GM10248 (cell line): ENCODE measurements at places on chromosomes 13 and 19.

DNA sequence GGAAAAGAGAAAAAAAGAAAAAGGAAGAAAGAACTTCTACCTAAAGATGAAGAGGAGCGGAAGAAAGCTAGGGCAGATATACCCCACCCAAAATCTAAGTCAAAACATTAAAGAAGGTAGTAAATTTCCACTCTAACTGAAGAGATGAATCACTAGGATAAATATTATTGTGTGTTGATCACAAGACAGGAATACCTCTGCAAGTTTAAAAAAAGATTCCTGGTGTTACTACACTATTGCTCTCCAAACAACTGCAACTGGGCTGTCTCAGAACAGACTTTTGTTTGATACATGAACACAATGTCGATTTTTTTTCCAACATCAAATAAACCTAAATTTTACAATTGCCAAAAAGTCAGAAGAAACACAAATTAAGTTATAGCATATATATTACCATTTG is 6.8 kb downstream of the HSPH1 start:
- DNase-seq = no peak

DNA sequence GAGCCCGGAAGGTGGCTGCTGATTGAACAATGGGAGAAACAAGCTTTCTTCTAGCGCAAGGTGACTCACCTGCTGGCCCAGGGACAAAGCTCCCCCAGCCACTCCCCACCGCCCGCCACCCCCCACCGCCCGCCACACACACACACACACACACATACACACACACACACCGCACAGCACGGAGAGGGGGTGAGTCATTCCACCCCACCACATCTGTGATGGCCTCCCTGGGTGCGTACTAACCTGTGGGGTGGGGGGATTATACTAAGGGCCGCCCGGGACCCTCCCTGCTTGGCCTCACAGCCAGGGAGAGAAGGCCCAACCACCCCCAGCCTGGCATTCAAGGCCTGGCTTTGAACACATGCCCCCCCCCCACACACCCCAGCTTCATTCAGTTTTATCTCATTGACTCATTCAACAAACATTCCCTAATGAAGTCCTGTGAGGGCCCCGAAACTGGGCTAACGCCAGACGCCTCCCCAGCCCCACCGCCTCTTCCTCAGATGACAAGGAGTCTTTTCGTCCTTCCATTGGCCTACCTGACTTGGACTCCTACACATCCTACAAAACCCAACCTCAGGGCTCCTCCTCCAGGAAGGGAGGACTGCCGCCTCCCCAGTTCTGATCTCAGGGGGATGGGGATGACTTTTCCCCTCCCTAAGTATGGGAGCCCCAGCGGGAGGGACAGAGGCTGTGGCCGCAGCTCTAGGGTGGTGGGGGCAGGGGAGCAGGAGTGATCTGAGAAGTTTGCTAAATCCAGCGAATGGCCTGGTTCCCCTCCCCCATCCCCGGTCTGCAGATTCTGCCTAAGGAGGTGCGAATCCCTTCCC is 5.8 kb upstream of the ONECUT3 start:
- DNase-seq = peak; percentile 70

GRCh38 chr19:925087-925525 is 729 bp upstream of the ARID3A start:
- no peak for DNase-seq

GRCh38 chr19:10644260-10645007 is 9.7 kb upstream of the ILF3 start:
- DNase-seq = peak; percentile 89

DNA sequence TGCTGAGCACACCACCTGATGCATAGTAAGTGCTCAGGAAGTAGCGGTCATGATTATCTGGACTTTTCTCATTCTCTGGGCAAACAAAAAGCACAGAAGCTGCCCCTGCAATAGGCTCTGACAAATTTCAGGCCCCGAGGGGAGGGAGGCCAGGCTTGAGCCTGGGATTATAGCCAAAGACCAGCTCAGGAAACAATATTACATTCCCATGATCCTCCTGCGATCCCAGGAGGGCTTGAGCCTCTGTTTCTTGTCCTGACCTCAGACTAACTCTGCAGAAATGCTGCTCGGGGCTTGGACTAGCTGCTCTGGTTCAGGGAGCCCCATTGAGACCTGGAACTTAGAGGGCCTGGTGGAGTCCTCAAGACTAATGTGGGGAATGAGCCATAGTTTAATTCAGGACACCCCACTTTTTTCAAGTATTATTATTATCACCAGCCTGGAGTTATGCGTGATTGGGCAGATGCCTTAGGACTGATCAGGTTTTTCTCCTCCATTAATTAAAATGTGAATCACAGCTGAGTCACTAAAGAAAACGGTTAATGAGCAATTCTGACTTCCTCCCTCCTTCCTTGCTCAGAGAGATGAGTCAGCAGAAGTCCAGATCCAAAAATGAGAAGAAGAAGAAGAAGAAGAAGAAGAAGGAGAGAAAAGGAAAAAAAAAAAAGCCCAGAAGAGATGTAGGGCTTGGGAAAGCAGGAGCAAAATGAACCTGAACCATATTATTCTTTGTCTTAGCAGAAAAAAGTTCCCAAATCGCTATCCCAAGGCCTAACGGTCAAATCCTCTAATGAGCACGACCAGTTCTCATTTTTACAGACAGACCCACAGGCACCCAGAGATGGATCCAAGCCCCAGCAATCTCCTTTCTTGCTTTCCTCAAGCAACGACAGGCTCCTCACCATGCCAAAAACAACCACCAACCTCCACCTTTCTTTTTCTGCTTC is 107.2 kb downstream of the CACNA1A start:
- DNase-seq = no peak

GRCh38 chr13:109166804-109167203 is 537.4 kb downstream of the MYO16 start:
- no peak for DNase-seq

- DNase-seq = no peak
Measured at GRCh38 chr13:72125561-72125960, 258.6 kb upstream of the DACH1 start.

DNA sequence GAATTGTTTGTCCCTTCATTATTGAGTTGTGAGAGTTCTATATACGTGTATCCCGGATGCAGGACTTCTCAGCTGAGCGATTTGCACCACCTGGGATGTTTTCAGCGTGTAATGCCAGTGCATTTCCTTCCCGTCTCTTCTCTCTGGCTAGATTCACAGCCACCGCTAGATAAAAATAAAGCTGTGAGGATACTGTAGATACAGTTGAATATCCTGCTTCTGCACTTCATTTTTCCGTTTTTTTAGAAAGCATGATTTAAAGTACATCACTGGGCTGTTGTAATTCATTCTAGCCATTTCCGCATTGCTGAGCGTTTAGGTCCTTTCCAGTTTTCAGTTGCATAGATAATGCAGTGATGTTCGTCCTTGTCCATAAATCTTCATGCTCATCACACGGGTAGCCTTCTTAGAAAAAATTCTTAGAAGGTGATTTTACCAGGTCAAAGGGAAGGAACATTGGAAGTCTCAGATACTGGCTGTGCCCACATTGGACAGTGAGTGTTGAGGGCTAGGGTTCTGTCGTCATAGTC is 14.7 kb downstream of the PPP1R37 start:
- no peak for DNase-seq

DNA sequence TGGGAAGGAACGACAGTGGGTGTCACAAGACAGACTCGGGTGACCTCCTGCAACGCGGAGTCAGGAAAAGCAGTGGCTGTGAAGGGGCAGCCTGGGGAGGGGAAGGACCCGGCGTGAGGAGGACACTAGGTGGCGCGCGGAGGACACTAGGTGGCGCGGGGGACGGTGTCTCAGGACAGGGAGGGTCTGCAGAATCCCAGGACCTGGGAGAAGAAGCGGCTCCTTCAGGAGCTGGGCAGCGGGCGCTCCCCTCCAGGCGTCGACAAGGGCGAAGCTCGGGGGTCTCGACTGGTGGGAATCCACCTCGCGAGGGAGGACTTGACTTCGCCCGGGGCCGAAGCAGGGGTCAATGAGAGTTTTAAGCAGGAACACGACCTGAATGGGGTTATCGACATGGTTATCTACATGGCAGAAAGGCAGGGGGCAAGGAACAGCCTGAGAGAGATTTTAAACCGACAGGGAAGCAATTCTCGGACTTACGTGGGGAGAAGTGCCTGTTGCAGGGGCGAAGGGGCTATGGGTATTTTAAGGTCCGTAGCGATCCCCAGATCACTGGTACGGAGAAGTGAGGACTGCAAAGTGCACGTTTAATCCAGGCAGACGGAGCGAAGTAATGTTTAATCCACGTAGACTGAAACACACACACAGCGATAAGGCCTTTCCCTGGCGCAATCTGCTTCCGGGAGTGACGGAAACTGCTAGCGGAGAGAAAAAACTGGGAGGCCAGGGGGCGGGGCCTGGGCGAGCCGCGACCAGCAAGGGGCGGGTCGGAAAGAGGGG is at the start of gene ZNF616:
TSS of gene ZNF616 (minus strand) at position 687 of the 780 bp plus-strand sequence. CDS start 9,426 bp downstream, outside the sequence.
- peak; percentile 82 for DNase-seq

DNA sequence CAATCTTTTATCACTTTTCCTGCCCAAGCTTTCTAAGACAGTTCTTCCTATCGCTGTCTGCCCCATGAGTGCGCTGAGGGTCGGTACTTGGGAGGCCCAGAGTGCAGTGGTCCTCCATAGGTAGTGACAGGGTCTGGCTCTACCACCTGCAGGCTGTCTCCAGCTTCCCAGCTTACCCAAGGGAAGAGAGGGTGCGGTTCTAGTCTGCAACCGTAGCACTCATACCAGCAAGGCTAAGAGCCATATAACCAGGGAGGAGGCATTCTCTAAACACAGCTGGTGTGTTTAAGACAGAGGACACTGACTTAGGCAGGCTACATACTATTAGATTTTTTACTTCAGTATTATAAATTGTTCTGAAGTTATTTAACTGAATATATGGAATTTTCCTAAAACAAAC is 8.2 kb downstream of the PROZ start:
- DNase-seq = no peak

DNA sequence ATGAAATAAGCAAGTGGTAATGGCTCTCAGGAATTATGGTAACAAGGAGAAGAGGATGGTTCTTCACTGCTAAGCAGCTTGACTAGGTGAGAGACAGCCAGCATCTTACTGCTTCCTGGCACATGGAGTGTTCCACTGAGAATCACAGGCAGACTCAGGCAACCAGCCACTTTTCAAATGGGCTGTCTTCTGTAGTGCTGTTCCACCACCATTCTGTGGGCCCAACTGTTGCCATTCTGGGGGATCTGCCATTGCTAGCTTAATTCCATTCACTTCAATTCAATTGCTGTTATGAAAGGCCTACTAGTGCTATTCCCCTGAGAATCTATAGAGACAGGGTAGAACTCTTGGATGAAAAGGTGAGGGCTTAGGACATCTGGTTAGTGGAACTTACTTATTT is 341.9 kb downstream of the KCNRG start:
- DNase-seq = no peak

GRCh38 chr13:89227356-89227755 is 1556.2 kb downstream of the SLITRK5 start:
- no peak for DNase-seq

DNA sequence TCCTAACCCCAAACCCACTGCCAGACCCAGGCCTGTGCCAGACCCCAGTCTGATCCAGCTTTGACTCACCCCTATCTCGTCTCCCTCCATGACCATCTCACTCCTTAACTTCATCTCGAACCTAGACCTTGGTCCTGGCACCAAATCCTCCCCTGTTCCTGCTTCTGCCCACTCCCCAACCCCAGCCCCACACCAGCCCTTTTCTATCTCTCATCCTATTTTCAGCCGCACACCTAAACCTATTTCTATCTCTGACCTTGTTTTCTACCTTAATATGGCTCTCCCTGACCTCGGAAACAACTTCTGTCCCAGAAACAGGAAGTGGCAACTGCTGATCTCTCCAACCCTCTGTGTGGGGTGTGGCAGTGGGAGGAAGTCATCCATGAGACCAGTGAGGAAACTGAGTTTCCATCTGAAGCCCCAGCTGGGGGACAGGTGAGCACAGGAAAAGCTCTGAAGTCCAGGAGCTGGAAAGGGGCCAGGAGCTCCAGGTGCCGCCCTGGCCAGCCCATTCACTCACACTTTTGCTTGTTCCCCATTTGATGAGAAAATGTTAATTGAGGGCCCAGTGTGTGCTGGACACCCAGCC is 13.7 kb downstream of the PTH2 start:
- no peak for DNase-seq

- no peak for DNase-seq
Measured at GRCh38 chr19:51784109-51784785, 10.7 kb upstream of the FPR3 start.

DNA sequence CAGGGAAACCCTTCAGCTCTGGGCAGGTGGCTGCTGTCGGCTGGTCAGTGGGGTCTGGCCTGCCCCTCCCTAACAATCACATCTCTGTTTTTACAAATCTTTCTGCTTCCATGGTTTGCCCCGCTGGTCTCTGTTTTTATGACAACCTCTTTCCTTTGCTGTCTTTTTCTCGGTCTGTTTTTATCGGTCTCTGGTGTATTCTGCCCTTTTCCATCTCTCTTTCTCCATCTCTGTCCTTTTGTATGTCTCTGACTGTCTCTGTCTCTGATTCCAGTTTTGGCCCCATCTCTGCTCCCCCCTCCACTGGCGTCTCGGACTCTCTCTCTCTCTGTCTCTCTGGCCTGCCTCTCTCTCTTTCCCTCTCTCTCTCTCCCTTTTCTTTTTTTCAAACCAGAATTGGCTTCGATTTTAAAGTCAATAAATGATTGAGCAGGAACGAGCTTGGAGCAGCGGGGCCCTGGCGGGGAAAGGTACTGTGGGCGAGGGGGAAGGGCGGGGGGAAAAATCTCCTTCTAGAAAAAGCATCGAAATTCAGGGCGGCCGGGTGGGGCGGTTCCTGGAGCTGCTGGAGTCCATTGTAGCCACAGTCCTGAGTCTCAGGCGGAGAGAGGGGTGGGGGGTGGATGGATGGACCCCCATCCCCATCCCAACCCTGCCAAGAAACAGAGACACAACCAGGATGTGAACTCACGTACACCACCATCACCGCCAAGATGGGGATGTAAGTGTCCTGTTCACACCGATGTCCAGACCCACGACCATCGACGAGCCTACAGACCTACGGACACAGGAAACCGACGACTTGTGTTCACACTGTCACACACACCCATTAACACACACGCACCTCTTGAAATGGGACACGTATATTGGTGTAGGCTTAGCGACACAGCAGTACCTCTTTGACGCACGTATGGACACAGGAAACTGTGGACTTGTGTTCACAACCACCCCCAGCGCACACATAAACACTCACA is 3.0 kb downstream of the NFIX start:
- no peak for DNase-seq

DNA sequence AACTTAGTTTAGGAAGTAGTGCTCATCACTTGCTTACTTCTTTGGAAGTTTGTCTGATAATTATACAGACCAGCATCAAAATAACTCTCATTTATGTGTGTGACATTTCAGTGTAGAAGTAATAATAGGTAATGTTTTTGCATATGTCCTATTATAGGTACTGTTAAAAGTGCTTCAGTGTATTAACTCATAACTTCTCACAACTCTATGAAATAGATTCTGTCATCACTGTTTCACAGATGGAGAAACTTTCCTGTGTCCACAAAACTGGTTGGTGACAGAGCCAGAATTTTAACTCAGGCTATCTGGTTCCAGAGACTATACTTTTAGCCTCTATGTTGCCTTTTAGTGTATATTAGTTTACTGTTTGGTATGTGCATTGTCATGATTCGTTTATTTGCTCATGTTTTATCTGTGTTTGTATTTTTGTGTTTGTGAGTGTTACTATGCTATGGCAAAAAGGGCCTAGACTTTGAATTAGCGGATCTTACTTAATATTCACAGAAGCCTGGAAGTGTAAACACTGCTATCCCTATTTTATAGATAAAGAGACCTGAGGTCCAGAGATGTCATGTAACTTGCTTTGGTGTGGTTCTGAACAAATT is 12.7 kb downstream of the LPAR6 start:
- no peak for DNase-seq

- no peak for DNase-seq
Measured at GRCh38 chr13:52950436-52950956, 78.1 kb upstream of the OLFM4 start.

GRCh38 chr13:91153372-91153771 is 194.1 kb upstream of the MIR17HG start:
- no peak for DNase-seq

GRCh38 chr19:35623327-35624010 is 5.4 kb upstream of the RBM42 start:
- no peak for DNase-seq
